ENCODE measurements at places on chromosomes 1 and 21.

DNA sequence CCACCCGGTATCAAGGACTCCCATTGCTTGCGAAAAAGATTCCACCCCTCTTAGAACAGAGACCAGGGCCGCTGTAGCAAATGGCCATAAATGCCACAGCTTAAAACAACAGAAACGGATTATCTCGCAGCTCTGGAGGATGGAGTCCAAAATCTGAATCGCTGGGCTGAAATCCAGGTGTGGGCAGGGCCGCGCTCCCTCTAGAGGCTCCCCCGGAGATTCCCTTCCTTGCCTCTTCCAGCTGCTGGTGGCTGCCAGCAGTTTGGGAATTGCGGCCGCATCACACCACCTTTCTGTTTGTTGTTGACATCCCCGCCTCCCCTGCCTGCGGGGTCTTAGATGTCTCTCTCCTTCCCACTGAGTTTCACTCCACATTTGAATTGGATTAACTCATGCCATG, 15.6 kb downstream of the PDE9A start:
- DNase-seq, result no peak

GRCh38 chr1:200510228-200510623, 100.4 kb upstream of the ZNF281 start:
- DNase-seq, result peak; percentile 70

DNA sequence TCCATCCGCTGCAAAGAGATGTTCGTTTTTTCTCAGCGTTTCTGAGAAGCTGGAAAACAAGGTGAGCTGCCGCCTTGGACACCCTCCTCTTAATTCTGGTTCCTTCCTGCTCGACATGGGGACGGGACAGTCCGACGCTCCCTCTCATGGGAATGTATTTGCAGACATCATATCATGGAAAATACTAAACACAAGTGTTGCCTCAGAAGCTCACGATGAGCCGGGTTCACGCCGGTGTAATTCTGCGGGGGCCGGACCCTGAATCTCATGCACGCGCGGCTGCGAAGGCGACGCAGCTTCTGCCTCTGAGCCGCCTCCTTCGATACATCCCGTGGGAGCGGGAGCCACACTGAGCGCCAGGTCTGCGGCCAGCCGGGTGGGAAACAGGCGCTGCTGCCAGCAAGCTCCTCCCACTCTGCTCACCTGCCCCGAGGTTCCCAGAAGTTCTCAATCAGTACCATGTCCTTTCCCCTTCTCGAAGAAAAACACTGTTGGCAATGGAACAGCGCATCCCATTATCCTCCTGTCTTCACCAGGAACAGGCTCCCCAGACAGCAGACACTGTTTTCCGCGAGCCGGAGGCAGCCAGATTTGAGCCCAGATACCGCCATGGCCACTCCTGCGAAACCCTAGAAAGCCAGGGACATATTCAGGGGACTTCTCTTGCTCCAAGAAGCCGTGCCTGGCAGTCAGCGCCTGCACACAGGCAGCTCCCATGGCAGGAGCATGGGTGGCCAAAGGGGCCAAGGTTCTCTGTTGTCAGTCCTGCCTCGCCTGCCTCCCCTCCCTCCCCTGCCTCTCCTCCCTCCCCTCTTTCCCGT, 98.0 kb downstream of the WDR4 start:
- DNase-seq, result peak; percentile 72

- DNase-seq, result no peak
Observed at GRCh38 chr1:100835866-100836842, 58.5 kb downstream of the EXTL2 start.

GRCh38 chr21:16389643-16390042, 659.9 kb downstream of the USP25 start:
- DNase-seq, result no peak

- DNase-seq, result no peak
Observed at GRCh38 chr1:30320581-30320890, 402.8 kb downstream of the MATN1 start.

DNA sequence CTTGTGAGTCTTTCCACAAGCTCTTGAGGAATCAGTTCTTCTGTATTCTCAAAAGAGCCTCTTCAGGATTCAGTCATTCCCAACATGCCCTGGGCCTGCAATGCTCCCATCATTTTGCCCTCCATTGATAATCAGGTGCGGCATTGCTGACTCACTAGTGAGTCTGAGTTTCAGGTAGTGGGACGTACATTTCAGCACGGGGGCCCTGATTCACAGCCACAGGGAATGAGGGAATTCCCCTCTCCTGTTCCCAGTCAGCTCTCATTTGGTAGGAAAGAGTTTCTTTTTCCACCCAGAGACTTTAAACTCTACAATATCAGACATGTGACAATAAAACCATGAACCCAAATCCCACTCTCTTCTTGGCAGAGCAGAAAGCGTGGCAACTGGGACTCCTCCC, 3.7 kb upstream of the IRF6 start:
- DNase-seq, result no peak

GRCh38 chr1:223203694-223204093, 60.6 kb upstream of the TLR5 start:
- no peak for DNase-seq

GRCh38 chr1:55284856-55285255, 69.7 kb upstream of the USP24 start:
- DNase-seq, result peak; percentile 47

DNA sequence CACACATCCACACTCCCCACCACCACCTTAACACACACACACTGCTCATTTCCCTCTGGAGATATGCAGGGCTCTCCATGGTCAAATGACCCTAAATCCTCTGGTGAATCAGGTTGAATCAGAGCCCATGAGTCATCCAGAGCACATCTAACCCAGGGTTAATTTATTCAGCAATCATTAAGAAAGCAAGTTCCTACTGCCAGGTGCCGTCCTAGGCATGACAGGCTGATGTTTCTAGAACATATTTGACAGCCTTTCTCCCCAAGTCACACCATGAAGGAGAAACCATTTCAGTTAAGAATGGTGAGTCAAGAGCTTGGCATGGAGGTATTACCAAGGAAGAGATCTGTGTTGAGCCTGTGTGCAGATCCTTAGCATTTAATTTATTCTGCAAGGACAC, 194.3 kb upstream of the CAMK1G start:
- no peak for DNase-seq

DNA sequence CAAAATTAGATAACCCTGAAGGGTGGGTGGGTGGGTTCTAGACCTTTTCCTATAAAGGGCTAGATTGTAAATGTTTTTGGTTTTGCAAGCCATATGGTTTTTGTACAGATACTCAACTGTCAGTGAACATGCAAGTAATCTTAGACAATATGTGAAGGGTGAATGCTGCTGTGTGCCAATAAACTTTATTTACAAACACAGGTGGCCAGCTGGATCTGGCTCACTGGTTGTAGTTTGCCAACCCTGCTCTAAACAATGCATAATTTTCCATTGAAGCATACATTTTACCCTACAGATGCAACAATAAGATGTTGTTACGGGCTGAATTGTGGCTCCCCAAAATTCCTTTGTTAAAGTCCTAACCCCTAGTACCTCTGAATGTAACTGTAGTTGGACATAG, 18.6 kb upstream of the TARBP1 start:
- DNase-seq, result no peak
